Fibroblast of skin of left biceps (primary cell): ENCODE measurements at places on chromosomes 7 and 10.

DNA sequence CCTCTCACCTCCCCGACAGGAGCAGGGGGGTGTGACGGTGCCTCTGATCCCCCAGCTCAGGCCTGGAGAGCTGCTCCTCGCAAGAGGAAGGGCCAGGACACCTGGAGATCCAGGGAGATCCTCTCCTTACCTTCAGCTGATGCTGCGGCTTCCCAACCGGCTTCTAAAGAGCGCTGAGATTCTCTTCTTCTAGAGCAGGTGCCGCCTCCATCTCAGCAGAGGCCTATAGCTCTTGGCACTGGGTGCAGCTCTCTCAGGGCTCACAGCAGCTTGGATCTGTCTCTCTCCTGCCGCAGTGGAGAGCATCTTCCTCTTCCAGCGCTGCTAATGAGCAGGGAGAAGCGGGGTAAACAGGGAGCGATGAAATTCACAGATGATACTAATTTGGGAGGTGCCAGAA, 189.6 kb upstream of the PLXNA4 start:
- no peak for DNase-seq

- no peak for DNase-seq
These were observed 16.9 kb downstream of the PRF1 start for GRCh38 chr10:70585578-70586169.

GRCh38 chr7:121957626-121958025, 84.7 kb downstream of the PTPRZ1 start:
- no peak for DNase-seq

GRCh38 chr7:23315366-23315765, 16.2 kb downstream of the MALSU1 start:
- no peak for DNase-seq

DNA sequence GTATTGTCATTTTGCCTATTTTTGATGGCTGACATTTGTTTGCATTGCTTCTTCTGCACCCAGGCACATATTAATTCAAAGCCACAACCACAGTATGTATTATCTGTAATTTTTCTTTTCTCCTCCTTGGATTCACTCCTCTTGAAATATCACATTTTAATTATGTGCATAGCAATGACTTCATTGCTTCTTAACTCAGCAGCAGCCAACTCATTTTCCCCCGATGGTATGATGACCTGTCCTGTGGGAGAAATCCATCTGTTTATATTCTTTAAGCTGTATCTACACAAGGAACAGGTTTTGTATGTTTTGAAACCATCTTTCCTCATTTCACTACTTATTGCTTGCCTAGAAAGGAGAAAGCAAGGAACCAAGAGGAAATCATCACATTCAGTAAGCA, 588.8 kb downstream of the INHBA start:
- DNase-seq: no peak

DNA sequence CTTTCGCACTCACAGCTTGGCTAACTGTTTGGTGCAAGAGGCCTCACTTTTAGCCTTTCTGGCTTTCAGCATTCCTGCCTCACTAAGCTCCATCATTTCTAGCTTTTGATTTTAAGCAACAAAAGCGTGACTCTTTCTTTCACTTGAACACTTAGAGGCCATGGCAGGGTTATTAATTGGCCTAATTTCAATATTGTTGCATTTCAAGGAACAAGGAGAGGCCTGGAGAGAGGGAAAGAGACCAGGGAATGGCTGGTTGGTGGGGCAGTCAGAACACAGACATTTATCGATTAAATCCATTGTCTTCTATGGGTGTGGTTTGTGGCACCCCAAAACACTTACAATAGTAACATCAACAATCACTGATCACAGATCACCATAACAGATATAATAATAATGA, 31.3 kb downstream of the CHST3 start:
- no peak for DNase-seq

GRCh38 chr7:477626-478220, 41.9 kb downstream of the PDGFA start:
- no peak for DNase-seq

GRCh38 chr10:120505056-120505455, 48.0 kb downstream of the PLPP4 start:
- no peak for DNase-seq

DNA sequence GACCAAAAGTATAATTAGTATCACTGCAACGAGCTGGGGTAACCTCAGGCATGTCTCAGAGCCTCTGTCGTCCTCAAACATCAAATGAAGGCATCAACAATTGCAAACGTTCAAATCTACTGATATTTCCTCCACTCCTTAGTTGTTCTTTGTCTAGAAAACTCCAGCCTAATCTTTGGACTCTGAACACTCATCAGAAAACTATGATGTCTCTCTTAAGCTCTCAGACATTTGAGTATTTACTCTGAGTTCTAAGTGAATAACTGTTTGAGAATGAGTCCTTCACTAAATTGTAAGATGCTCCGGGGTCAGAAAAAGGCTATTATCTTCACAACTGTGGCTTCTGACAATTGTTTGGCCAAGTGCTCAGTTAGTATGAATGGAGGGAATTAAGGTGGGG, 536.4 kb downstream of the NRG3 start:
- DNase-seq: no peak

DNA sequence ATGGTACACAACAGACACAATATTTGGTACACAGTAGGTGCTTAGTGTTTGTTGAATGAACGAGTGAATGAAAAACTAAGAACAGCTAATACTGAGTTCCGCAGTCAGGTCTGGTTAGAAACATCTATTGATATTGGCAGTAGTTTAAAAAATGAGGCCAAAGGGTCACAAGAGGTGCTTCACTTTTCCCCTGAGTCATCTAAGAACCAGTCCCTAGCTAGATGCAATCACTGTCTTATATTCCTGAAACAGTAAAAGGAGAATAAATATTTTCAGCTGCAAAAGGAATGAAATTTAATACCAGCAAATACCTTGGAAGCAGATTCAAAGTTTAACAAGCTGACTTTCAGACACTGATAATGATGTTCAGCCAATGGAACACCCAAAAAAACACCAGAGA, 54.5 kb downstream of the SCRN1 start:
- DNase-seq: no peak

DNA sequence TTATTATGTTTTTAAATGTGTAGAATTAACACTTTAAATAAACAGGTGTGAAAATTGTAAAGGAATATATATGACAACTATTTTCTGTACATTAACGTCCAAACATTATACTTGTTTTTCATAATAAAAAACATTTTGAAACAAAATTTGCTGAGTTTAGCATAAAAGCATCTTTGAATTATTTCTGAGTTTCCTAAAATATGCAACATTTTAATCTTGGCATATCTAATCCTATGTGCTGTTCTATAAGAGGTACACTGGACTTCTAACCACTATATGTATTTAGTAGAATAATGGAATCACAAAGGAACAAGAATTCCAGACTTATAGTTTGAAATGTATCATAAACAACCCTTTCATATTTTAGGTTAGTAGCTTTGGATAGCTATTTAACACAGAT, 16.6 kb downstream of the AKAP9 start:
- no peak for DNase-seq

DNA sequence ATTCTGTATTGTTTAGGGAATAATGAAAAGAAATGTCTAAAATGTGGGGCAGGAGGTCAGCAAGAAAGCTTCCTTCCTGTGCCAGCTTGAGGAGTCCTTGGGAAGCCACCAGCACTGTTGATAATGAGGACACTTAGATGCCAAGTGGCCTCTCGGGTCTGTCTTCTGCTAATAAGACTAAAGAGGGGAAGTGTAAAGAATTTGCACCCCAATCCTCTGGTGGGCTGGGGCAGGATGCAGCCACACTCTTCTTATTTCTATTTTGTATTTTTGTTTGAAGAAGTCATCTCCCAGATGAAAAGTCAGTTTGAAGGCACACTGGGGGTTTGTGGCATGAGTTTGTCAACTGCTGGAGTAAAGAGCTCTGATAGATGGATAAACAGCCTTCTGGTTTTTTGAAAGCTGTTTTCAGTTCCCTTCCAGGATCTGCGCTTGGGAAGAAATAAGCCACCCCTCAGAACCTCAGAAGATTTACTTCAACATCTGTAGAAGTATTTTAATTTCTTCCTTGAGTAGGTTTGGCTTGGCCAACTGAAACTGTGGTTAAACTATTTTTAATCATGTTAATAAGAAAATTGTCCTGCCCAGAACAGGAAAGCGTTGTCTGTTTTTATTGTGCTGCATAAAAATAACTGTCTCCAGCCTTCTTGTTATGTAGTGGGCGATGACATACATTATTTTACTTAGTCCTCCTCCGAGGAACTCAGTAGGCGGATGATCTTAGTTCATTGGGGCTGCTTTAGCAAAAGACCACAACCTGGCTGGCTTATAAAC, 128.8 kb upstream of the GPR26 start:
- no peak for DNase-seq

GRCh38 chr7:116431787-116432526, 67.6 kb upstream of the CAV2 start:
- DNase-seq: no peak

- no peak for DNase-seq
These were observed 127.1 kb downstream of the CREB5 start for GRCh38 chr7:28539289-28539981.

DNA sequence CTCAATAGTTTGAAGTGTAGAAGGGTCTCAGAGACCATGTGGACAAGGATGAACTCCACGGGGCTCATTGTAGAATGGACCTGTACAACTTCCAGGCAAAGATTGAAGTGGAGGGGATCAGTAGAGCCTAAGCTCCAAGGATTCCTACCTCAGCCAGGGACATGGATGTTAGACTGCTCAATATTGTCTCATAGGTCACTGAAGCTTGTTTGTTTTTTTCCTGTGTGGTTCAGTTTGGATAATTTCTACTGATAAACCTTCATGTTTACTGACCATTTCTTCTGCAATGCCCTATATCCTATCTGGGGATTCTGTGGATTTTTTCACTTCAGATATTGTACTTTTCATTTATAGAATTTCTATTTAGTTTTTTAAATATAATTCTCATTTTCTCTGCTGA, 8.9 kb downstream of the DYDC2 start:
- no peak for DNase-seq

GRCh38 chr7:134197345-134197744, 70.2 kb downstream of the LRGUK start:
- no peak for DNase-seq

GRCh38 chr7:40437498-40437897, 302.7 kb downstream of the SUGCT start:
- peak; percentile 90 for DNase-seq

DNA sequence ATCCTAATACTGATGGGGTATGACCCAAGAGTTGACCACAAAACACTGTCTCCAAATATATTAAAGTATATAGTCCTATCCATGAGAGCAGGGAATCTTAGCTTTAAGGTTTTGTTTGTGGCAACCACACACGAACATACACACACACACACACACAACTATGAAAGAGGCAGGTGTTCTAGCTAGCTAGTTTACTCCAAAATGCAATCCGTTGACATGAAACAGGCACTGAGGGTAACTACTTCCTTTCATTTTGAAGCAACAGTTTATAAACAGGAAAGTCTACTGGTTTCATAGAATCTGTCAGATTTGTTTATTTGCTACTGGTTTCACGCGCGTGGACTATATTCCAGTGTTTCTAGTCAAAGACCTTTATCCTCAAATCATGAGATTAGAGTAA, 14.8 kb downstream of the HTR5A start:
- DNase-seq: no peak

DNA sequence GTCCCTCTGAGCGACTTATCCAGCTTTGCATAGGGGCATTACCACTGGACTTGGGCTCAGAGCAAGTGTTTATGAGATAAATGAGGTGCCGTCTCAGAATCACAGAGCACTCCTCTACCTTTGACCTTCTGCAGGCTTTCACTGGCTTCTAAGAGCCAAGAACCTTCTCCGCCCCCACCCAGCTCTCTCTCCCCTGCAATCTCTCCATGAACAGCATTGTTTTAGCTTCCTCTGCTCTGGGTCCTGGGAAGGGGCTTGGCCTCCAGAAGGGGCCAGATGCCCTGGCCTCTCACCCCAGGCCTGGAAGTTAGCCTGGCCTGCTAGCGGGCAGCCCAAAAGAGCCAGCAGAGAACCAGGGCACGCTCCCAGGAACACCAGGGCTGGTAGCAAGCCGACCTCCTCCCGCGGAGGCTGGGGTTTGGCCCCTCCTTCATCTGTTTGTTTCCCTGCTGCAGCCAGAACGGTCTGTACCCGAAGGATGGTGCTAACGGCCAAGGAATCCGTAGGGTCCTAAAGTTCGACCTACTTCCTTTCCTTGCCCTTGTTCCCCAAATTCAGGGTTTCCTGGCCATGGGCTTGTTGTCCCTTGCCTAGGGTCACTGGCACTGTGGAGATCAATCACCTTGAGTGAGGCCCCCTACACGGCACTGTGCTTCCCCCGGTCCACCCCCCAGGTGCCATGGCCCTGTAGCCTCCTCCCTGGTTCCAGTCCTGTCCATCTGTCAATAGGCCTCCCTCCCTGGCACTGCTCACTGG, 18.7 kb upstream of the DDIT4 start:
- DNase-seq: no peak

- no peak for DNase-seq
These were observed 172.1 kb upstream of the AOAH start for GRCh38 chr7:36896418-36896817.

DNA sequence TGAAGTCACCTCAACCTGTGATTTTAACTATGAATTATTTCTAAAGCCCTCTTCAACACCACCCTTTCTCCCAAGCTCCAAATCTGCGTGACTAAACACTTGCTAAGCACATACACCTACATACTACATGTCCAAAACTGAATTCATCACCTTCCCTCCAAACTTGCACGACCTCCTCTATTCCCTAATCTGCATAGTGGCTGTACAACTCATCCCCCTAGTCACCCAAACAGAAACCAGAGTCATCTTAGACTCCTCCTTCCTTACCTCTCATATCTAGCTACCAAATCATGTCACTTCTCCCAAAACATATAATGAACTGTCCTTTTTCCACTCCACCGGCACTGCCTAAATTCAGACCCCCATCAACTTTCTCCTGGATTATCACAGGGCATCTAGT, 16.2 kb downstream of the ARHGAP21 start:
- DNase-seq: no peak

GRCh38 chr7:140541513-140542227, 62.4 kb upstream of the MKRN1 start:
- peak; percentile 90 for DNase-seq

DNA sequence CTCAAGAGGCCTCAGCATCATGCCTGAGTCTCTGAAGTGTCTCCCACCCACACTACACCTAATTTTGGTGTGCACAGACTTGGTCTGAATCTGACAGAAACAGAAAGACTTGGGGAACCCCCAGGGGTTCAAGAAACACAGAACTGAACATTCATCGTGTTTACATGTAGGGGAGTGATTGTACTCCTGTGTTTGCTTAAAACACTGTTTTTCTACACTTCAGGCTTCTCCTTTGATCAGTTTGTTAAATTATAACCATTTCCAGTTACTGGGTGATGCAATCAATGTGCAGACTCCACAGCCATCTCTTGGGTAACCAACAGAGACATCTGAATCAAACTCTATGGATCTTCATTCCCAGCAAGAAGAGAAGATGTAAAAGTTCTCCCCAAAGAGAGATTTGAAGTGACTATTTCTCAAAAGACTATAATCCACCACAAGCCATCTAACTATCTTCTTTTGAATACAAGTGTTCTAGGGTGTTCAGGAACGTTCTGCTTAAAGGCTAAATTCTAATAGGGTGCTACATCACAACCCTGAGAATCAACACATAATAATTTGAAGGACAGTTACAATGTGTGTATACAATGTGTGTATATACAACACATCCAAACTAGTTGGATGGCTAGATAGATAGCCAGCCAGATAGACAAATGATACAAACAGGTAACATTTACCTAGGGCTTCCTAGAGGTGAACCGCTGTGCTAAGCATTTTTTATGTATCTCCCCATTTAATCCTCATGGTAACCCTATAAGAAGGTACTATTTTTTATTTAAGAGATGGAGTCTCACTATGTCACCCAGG, 34.2 kb downstream of the DNAJC12 start:
- DNase-seq: no peak

GRCh38 chr10:69878038-69878437, 76.3 kb downstream of the COL13A1 start:
- DNase-seq: no peak
